ENCODE measurements at places on chromosomes 11 and 22.

GRCh38 chr11:116960930-116961329 is 123.5 kb upstream of the APOA1 start:
- no peak for DNase-seq
- no peak overlapping the region for H3K27ac ChIP-seq
- H3K4me3 ChIP-seq: no peak overlapping the region

GRCh38 chr11:118621071-118621783 is 13.8 kb downstream of the PHLDB1 start:
- H3K27me3 ChIP-seq: peaks cover 31% of the 10 kb centered on the region
- peak overlapping the region; percentile 37 for H3K27ac ChIP-seq
- H3K4me3 ChIP-seq: peak overlapping the region; percentile 80
- DNase-seq: no peak
- H3K36me3 ChIP-seq: no peaks in the 10 kb centered on the region

GRCh38 chr11:94895451-94895850 is 77.9 kb downstream of the CWC15 start:
- DNase-seq: no peak
- no peaks in the 10 kb centered on the region for H3K27me3 ChIP-seq
- H3K4me3 ChIP-seq: no peak overlapping the region
- no peaks in the 10 kb centered on the region for H3K4me1 ChIP-seq
- no peaks in the 10 kb centered on the region for H3K36me3 ChIP-seq

DNA sequence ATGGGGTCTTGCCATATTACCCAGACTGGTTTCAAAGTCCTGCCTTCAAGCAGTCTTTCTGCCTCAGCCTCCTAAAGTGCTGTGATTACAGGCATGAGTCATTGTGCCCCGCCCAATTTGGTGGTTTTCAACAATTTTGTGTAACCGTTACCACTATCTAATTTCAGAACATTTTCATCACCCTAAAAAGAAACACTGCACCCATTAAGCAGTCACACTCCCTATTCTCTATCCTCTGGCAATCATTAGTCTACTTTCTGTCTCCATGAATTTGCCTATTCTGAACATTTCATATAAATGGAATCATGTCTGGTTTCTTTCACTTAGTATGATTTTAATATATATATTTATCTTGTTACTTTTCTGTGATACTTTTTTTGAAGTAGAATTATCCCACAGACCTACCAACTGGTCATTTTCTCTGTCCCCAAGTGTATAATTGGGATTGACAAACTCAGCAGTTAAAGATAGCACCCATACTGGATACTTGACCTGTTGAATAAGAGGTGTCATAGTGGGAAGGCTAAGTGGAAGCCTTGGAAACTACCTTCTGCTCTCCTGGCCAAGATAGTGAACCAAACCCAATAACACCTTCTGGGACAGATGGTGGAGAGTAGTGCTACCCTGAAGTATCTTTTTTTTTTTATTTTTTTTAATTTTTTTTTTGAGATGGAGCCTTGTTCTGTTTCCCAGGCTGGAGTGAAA is 64.8 kb downstream of the STIM1 start:
- no peak overlapping the region for H3K4me3 ChIP-seq
- H3K27me3 ChIP-seq: no peaks in the 10 kb centered on the region
- H3K27ac ChIP-seq: no peak overlapping the region
- H3K36me3 ChIP-seq: peaks cover 14% of the 10 kb centered on the region
- DNase-seq: no peak

DNA sequence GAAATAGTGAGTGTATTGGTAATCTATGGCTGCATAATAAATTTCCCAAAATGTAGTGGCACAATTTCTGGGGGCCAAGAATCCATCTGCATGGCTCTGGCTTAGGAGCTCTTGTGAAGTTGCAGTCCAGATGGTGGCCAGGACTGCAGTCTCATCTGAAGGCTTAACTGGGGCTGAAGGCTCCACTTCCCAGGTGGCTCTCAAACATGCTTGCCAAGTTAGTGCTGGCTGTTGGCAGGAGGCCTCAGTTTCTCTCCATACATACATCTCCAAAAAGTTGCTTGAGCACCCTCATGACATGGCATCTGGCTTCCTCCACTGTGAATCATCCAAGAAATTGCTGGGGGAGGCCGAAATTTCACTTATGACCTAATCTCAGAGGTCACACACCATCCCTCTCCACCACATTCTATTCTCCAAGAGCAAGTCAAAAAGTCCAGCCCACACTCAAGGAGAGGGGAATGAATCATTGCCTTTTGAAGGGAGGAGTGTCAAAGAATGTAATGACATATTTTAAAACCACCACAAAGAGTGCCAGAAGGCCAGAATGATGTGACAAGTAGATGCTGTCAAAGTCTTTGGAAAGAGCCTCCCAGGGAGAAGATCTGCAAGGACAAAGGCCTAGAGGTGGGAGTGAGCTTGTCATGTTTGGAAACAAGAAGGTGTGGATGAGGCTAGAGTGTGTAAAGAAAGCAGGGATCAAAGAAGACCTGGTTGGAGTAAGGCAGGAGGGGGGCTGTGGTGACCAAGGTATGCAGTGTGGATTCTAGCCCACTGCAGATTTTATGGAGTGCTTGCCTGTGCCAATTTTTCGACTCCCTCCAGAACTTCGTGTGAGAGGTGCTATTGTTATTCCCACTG is 566.2 kb downstream of the MIAT start:
- H3K27me3 ChIP-seq: peaks cover 11% of the 10 kb centered on the region
- H3K4me1 ChIP-seq: no peaks in the 10 kb centered on the region
- H3K27ac ChIP-seq: no peak overlapping the region
- no peaks in the 10 kb centered on the region for H3K36me3 ChIP-seq
- DNase-seq: no peak
- H3K4me3 ChIP-seq: no peak overlapping the region

DNA sequence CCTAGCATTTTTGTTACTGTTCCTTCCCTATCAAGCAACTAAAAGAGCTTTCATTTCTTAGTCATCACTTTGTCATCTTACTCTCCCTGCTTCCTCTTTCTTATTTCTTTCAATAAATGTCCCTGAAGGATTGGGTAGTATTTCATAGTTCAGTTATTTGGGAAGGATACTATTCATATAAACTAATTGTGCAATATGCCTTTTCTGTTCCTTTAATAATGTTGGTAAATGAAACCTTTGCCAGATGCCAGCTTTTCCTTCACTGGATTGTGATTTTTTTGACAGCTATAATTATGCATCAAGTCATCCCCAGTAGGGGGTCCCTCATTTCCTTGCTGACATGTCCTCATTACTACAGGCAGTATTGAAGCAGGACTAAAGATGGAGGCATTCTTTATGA is 101.7 kb downstream of the ATM start:
- H3K4me3 ChIP-seq: no peak overlapping the region
- no peaks in the 10 kb centered on the region for H3K27me3 ChIP-seq
- H3K27ac ChIP-seq: no peak overlapping the region
- H3K4me1 ChIP-seq: no peaks in the 10 kb centered on the region

- no peak for DNase-seq
- no peak overlapping the region for H3K4me3 ChIP-seq
- H3K27me3 ChIP-seq: peaks cover 28% of the 10 kb centered on the region
- no peak overlapping the region for H3K27ac ChIP-seq
- peaks cover 19% of the 10 kb centered on the region for H3K4me1 ChIP-seq
- peaks cover 6% of the 10 kb centered on the region for H3K36me3 ChIP-seq
These were observed 66.4 kb downstream of the CD82 start for GRCh38 chr11:44631831-44632230.

DNA sequence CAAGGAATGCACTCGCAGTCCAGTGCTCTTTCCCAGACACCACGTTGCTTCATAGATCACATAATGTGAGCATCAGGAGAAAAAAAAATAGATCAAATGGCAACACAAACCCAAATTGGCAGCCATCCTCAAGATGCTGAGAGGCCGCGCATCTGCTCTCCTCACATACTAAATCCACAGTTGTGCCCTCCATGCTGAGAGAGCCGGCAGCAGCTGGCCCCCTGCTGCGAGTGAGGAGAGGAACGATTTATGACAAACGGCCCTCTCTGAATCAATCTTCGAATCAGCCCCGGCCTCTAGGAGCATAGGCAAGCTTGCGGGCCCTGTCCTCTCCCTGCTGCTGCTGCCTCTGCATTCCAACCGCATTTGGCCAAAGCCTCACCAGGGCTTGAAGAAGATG is 159.9 kb upstream of the TENM4 start:
- DNase-seq: no peak
- no peaks in the 10 kb centered on the region for H3K36me3 ChIP-seq
- H3K4me3 ChIP-seq: no peak overlapping the region
- no peak overlapping the region for H3K27ac ChIP-seq
- H3K4me1 ChIP-seq: no peaks in the 10 kb centered on the region
- H3K27me3 ChIP-seq: no peaks in the 10 kb centered on the region

- DNase-seq: peak; percentile 8
- H3K4me1 ChIP-seq: no peaks in the 10 kb centered on the region
- H3K27ac ChIP-seq: no peak overlapping the region
- peaks cover 45% of the 10 kb centered on the region for H3K27me3 ChIP-seq
These were observed 52.0 kb upstream of the ELF5 start for GRCh38 chr11:34565417-34566207.

GRCh38 chr11:43927925-43928707 is 14.3 kb upstream of the C11orf96 start:
- no peaks in the 10 kb centered on the region for H3K4me1 ChIP-seq
- no peak overlapping the region for H3K27ac ChIP-seq
- DNase-seq: no peak
- H3K4me3 ChIP-seq: no peak overlapping the region
- H3K27me3 ChIP-seq: no peaks in the 10 kb centered on the region
- peaks cover 14% of the 10 kb centered on the region for H3K36me3 ChIP-seq

DNA sequence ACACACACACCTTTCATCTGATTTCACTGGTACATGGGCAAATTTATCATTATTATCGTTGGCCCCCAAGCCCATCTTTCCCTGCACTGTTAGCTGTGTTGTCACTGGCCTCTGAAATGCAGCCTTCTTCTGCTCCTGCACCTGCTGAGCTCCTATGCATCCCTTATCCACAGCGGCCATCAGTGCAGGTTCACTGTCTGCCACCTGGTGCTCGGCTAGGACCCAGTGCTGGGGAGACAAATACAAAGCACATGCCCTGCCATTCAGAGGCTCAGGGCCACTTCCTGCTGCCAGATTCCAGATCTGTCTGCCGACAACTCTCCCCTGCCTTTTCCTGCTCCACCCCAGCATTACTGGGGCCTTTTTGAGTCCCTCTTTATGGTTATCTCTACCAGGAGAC is 1205.4 kb downstream of the TBC1D22A start:
- H3K4me1 ChIP-seq: no peaks in the 10 kb centered on the region
- no peak for DNase-seq
- no peaks in the 10 kb centered on the region for H3K36me3 ChIP-seq
- no peak overlapping the region for H3K27ac ChIP-seq
- no peak overlapping the region for H3K4me3 ChIP-seq

DNA sequence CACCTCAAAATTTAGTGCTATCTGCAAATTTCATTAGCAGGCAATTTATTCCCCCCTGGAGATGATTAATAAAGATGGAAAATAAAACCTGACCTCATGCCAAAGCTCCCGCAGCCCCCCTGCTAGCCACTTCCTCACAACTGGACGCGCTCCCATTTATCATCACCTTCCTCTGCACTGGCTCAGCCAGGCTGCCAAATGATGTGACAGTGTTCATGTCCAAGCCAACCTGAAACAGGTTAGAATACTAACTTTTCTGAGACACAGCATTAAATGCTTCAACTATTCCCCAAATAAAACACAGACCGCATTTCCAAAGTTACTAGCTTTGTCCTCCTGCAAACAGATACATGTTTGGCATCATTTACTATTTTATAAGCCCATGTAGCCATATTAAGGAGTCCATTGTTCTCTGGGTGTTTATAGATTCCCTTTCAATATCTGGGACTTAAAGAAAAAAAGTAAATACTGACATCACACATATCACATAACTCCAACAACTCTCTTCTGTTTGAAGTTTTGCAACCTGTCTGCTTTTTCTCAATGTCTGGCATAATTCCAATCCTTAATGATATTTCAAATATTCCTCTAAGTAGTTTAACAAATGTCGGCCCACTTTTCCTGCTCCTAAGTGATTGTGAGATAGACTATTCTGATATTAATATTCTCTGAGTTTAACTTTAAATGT is 829.7 kb upstream of the FAT3 start:
- no peaks in the 10 kb centered on the region for H3K27me3 ChIP-seq
- no peak for DNase-seq
- no peak overlapping the region for H3K27ac ChIP-seq

GRCh38 chr22:44330744-44331660 is 18.3 kb upstream of the SHISAL1 start:
- peaks cover 20% of the 10 kb centered on the region for H3K4me1 ChIP-seq
- H3K27me3 ChIP-seq: peaks cover 47% of the 10 kb centered on the region
- no peak for DNase-seq
- no peak overlapping the region for H3K27ac ChIP-seq

DNA sequence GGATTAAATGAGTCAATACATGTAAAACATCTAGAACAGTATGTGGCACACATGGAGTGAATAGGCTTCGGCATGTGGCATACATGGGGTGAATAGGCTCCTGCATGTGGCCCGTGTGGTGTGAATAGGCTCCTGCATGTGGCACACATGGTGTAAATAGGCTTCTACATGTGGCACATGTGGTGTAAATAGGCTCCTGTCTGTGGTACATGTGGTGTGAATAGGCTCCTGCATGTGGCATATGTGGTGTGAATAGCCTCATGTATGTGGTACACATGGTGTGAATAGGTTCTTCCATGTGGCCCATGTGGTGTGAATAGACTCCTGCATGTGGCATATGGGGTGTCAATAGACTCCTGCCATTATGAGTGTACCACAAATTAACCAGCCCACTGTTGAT is 219.1 kb upstream of the KIRREL3 start:
- no peak overlapping the region for H3K4me3 ChIP-seq
- DNase-seq: no peak
- H3K4me1 ChIP-seq: no peaks in the 10 kb centered on the region
- no peak overlapping the region for H3K27ac ChIP-seq
- no peaks in the 10 kb centered on the region for H3K27me3 ChIP-seq
- H3K36me3 ChIP-seq: no peaks in the 10 kb centered on the region

DNA sequence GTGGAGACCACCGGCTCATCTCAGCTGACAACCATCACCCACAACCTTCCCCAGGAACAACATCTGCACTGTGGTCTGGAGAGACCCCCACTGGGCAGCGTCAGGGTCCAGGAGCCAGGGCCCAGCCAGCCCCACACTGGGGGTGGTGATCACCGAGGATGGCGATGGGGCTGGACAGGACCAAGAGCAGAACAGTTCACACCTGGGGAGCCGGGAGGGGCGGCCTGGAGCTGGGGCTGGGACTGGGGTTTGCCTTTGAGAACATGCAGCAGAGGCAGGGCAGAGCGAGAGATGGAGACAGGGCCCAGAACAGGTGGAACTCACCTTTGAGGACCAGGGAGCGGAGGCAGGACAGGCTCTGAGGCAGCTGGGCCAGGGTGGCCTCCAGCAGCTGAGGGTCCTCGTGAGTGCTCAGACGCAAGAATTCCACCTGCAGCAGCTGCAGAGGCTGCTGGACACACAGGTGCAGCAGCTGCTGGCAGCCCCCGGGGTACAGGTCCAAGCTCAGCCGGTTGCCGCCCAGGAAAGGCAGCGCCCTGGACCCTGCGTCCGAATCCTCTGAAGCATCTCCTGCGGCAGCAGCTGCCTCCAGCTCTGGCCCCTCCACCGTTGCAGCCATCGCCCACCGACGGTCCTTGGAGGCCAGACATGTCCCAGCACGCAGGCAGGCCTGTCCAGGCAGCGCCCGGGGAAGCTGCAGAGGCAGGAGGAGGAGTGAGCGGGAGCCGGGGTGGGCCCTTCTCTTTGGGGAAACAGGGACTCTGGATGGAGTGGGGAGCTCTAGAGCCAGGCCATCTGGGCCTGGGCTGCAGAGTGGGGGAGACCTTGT is 1.0 kb downstream of the PIDD1 start:
- H3K4me3 ChIP-seq: peak overlapping the region; percentile 82
- DNase-seq: no peak
- peaks cover 15% of the 10 kb centered on the region for H3K4me1 ChIP-seq
- no peaks in the 10 kb centered on the region for H3K27me3 ChIP-seq
- H3K27ac ChIP-seq: peak overlapping the region; percentile 37
- H3K36me3 ChIP-seq: peaks cover 21% of the 10 kb centered on the region

- H3K27me3 ChIP-seq: no peaks in the 10 kb centered on the region
- no peak overlapping the region for H3K4me3 ChIP-seq
- no peak overlapping the region for H3K27ac ChIP-seq
- H3K36me3 ChIP-seq: peaks cover 41% of the 10 kb centered on the region
These were observed 145.1 kb downstream of the SWAP70 start for GRCh38 chr11:9808943-9809342.
